ENCODE measurements at places on chromosomes 1 and 21. TPM values are rescaled to one million over a fixed set of nuclear protein-coding genes. Genes with fewer than 3 reads are reported as not detected.

RXFP4 gene
- not detected for total RNA-seq

F5 gene
- 0.09 TPM for total RNA-seq

OLIG2 gene
- total RNA-seq, result not detected

SLC6A9 gene
- 9.0 TPM for total RNA-seq

CA14 gene
- total RNA-seq, result not detected

OR2G6 gene
- total RNA-seq, result not detected

KTI12 gene
- 11.5 TPM for total RNA-seq

BMP8B gene
- 5.2 TPM for total RNA-seq

CD48 gene
- total RNA-seq, result not detected

TGFB2 gene
- total RNA-seq, result 14.4 TPM

CTSK gene
- total RNA-seq, result 2.0 TPM

CSMD2 gene
- not detected for total RNA-seq

BEND5 gene
- not detected for total RNA-seq

SYT11 gene
- 1.3 TPM for total RNA-seq

HES3 gene
- total RNA-seq, result not detected

FMO2 gene
- total RNA-seq, result not detected

NHLH1 gene
- 0.34 TPM for total RNA-seq

LCE1B gene
- total RNA-seq, result not detected

SLC25A34 gene
- total RNA-seq, result 0.48 TPM

ZNF648 gene
- not detected for total RNA-seq

FABP3 gene
- not detected for total RNA-seq

LIN28A gene
- not detected for total RNA-seq

SRGAP2C gene
- total RNA-seq, result 12.0 TPM

All from A549 treated with ZK216348 at 1 μM for 4 hours (cell line).